ENCODE measurements at places on chromosomes 6 and 20. TPM values are rescaled to one million over a fixed set of nuclear protein-coding genes. Genes with fewer than 3 reads are reported as not detected.

The CLPSL2 gene
- total RNA-seq, result not detected

The TFAP2D gene
- total RNA-seq, result not detected

The ZBP1 gene
- total RNA-seq, result 0.07 TPM

The SOX18 gene
- total RNA-seq, result 2.3 TPM

Data from A549 treated with CpdA at 1 μM for 4 hours (cell line).